ENCODE measurements at places on chromosomes 7 and 10. TPM values are rescaled to one million over a fixed set of nuclear protein-coding genes. Genes with fewer than 3 reads are reported as not detected.
A peak's percentile ranks its signal among the peaks of the same experiment; 100 is the strongest.

Gene ACTL6B
- total RNA-seq = not detected

Gene ZNF425
- total RNA-seq = 0.53 TPM

Gene ECHDC3
- not detected for total RNA-seq

Gene ANXA8
- total RNA-seq = 0.23 TPM

Gene SEMA3D
- not detected for total RNA-seq

Gene GIMAP5
- total RNA-seq = 42.5 TPM

Gene SLC13A1
- total RNA-seq = not detected

Gene GTF2IRD1
- total RNA-seq = 0.66 TPM

Gene COL13A1
- total RNA-seq = not detected

Gene SPDYE9
- total RNA-seq = not detected

- H3K4me3 ChIP-seq = no peak overlapping the region
- no peak overlapping the region for H3K27ac ChIP-seq
- no peak for DNase-seq
- peaks cover 5% of the 10 kb centered on the region for H3K4me1 ChIP-seq
- peaks cover 13% of the 10 kb centered on the region for H3K27me3 ChIP-seq
These were observed 30.1 kb downstream of the LRRC17 start for GRCh38 chr7:102942868-102943267.

- no peaks in the 10 kb centered on the region for H3K4me1 ChIP-seq
- no peak overlapping the region for H3K27ac ChIP-seq
- peaks cover 7% of the 10 kb centered on the region for H3K27me3 ChIP-seq
These were observed 15.3 kb downstream of the ECHDC3 start for GRCh38 chr10:11757454-11757820.

GRCh38 chr7:140673063-140673773, 473 bp downstream of the ADCK2 start:
- H3K36me3 ChIP-seq = peaks cover 3% of the 10 kb centered on the region
- H3K4me3 ChIP-seq = peak overlapping the region; percentile 79
- peak; percentile 70 for DNase-seq
- peaks cover 33% of the 10 kb centered on the region for H3K4me1 ChIP-seq

DNA sequence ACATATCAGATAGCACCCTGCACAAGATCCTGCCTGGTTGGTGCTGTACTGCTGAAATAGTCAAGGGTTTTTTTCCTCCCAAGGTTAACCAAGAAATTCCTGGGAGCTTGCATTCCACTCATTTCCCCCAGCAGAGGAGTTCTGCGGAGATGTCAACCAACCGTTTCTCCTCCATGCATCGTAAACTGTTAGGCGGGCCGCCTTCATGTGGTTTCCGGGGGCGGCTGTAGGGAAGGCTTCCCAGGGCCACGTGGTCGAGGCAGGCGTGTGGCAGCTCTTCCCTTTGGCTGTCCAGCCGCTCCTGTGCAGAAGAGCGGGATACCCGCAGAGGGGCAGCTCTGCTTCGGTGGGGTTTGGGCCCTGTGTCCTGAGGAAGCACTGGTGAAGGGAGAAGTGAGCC, 113.7 kb downstream of the RGS10 start:
- H3K4me1 ChIP-seq = peaks cover 5% of the 10 kb centered on the region
- peaks cover 19% of the 10 kb centered on the region for H3K36me3 ChIP-seq
- no peaks in the 10 kb centered on the region for H3K27me3 ChIP-seq
- H3K27ac ChIP-seq = no peak overlapping the region

DNA sequence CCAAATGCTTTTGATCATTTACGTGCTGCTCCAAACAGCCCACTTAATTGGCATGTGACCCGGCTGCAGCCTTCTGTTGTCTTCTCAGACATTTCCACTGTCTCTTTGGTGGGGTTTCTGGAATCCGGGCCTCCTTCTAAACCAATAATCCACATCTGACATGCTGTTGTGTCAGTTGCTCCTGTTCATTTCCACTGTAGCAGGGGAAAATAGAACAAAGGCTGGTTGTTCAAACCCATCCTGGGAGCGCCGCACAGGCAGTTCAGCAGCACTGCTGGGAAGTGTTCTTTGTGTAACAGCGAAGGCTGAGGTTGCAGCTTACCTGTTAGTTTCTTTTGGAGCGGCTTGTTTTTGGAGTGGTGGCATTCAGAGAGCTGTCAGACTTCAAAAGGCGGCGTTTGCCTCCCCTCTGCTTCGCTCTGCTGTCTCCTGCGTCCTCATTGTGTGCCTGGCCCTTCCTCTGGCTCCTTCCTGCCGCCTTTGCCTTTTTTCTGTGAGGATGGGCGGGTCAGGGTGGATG, 149.4 kb downstream of the SNX10 start:
- no peaks in the 10 kb centered on the region for H3K36me3 ChIP-seq
- no peak overlapping the region for H3K27ac ChIP-seq
- no peak for DNase-seq

DNA sequence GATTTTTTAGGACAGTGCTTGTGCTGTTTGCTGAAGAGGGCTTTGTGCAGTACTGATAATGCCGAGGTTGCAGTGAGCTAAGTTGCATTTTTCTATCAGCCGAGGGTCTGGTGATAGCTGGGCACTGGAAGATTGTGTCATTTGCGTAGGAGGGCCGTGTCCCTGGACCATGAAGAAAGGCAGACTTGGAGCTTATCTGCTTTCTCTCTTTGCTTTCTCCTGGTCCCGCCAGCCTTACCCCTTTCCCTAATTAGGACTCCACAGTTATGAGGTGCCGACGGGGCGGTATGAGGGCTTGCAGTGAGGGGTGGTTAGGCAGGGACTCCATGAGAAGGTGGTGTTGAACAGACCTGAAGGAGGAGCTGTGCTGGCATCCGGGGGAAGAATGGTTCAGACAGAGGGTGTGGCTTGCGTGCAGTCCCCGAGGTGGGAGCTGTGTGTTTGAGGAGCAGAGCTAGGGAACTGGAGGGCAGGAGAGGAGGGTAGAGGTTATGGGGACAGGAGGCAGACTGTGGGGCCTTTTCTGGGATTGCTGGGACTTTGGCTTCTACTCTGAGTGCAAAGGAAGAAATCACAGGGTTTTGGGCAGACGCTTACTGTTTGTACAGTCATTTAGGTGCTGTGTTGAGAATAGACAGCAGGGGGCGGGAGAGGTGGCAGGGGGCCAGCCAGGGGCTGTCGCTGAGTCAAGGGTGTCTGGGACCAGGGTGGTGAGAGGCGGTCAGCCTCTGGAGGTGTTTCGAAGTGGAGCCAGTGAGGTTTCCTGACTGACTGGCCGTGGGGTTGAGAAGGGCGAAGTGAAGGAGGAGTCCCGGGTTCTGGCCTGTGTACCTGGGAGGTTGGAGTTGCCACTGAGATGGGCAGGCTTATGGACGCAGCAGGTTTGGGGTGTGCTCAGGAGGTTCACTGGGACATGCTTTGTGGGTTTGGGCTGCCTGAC, 43.4 kb downstream of the PRF1 start:
- peak overlapping the region; percentile 74 for H3K4me3 ChIP-seq
- peaks cover 35% of the 10 kb centered on the region for H3K4me1 ChIP-seq
- no peaks in the 10 kb centered on the region for H3K36me3 ChIP-seq
- H3K27me3 ChIP-seq = no peaks in the 10 kb centered on the region
- H3K27ac ChIP-seq = peak overlapping the region; percentile 95
- peak; percentile 90 for DNase-seq

DNA sequence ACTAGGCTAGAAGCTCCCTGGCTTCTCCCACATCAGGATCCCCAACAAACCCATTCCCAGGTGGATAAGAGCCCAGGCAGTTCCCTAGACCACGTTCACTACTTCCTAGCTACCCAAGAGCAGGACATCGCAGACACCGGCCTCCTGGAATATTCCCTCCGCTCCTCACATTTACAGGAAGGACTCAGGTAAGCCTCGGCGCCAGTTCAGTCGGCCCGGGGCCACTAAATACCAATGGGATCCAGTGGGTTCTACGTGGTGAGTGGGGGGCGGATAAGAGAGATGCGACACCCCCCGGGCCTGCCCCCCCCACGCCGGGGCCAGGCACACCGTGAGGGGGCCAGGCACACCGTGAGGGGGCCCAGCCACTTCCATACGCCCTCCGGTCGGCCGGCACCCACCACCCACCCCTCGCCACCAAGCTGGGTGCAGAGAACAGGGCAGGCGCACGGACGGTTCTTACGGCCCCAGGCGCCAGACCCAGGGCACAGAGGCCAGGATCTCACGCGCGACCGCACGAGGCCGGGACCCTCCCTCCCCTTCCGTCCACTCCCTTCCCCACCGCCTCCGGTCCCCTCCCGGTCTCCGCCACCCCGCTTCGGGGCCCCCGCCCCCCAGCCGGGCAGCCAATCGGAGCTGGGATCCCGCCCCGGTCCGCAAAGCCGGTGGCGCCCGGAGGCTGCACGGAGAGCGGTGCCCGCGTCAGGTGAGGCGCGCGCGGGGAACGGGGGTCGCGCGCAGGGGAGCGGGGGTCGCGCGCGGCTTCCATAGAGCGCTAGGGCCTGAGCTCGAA, at the start of gene BLVRA:
TSS of gene BLVRA (plus strand) at position 652 of the 793 bp plus-strand sequence. CDS start 12,479 bp downstream, outside the sequence.
- no peaks in the 10 kb centered on the region for H3K36me3 ChIP-seq
- peak within 1 kb of the TSS; percentile 64 for H3K4me3 ChIP-seq
- peak within 1 kb of the TSS; percentile 68 for H3K27ac ChIP-seq
- peaks cover 33% of the 10 kb centered on the region for H3K4me1 ChIP-seq
- peak; percentile 73 for DNase-seq

GRCh38 chr7:145478541-145478940, 638.1 kb upstream of the CNTNAP2 start:
- no peak overlapping the region for H3K27ac ChIP-seq
- H3K27me3 ChIP-seq = no peaks in the 10 kb centered on the region
- no peak overlapping the region for H3K4me3 ChIP-seq
- H3K4me1 ChIP-seq = no peaks in the 10 kb centered on the region
- no peak for DNase-seq

- no peak overlapping the region for H3K4me3 ChIP-seq
- no peak overlapping the region for H3K27ac ChIP-seq
- no peaks in the 10 kb centered on the region for H3K36me3 ChIP-seq
- H3K4me1 ChIP-seq = no peaks in the 10 kb centered on the region
These were observed 68.2 kb downstream of the C10orf105 start for GRCh38 chr10:71651428-71651827.

DNA sequence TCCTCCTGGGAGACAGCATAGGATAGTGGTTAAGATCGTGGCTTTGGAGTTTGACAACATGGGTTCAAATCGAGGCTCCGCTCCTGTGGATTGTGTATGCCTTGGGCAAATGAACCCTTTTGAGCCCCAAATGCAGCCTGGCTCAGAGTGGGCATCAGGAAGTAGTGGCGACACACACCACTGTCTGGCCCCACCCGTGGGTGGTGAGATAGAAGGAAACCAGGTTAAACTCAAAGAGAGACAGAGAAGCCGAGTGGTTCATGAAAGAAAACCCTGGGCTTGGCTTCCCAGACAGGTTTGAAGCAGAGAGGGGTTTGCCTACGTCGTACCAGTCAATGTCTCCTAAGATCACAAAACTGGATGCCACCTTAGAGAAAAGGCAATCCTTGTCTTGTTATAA, 57.7 kb downstream of the PRTFDC1 start:
- peak overlapping the region; percentile 95 for H3K27ac ChIP-seq
- peak; percentile 58 for DNase-seq
- H3K27me3 ChIP-seq = no peaks in the 10 kb centered on the region

- DNase-seq = peak; percentile 67
- peaks cover 32% of the 10 kb centered on the region for H3K4me1 ChIP-seq
- peaks cover 1% of the 10 kb centered on the region for H3K36me3 ChIP-seq
- H3K27me3 ChIP-seq = no peaks in the 10 kb centered on the region
- H3K27ac ChIP-seq = peak overlapping the region; percentile 28
These were observed 34.7 kb downstream of the RBM17 start for GRCh38 chr10:6123532-6123931.

- H3K36me3 ChIP-seq = no peaks in the 10 kb centered on the region
- H3K27ac ChIP-seq = no peak overlapping the region
- H3K4me1 ChIP-seq = peaks cover 6% of the 10 kb centered on the region
- no peak overlapping the region for H3K4me3 ChIP-seq
These were observed 14.6 kb upstream of the ST7 start for GRCh38 chr7:116938678-116939077.

- no peak overlapping the region for H3K4me3 ChIP-seq
- no peak for DNase-seq
- H3K36me3 ChIP-seq = peaks cover 9% of the 10 kb centered on the region
- no peak overlapping the region for H3K27ac ChIP-seq
- peaks cover 39% of the 10 kb centered on the region for H3K4me1 ChIP-seq
- peaks cover 16% of the 10 kb centered on the region for H3K27me3 ChIP-seq
These were observed 22.7 kb downstream of the ZMIZ2 start for GRCh38 chr7:44771358-44771757.

GRCh38 chr10:35573796-35574195, 31.3 kb upstream of the GJD4 start:
- H3K27me3 ChIP-seq = no peaks in the 10 kb centered on the region
- peaks cover 13% of the 10 kb centered on the region for H3K36me3 ChIP-seq

- H3K36me3 ChIP-seq = no peaks in the 10 kb centered on the region
- H3K4me3 ChIP-seq = no peak overlapping the region
- no peak for DNase-seq
- H3K4me1 ChIP-seq = no peaks in the 10 kb centered on the region
These were observed 55.7 kb upstream of the ZRANB1 start for GRCh38 chr10:124886195-124886594.

DNA sequence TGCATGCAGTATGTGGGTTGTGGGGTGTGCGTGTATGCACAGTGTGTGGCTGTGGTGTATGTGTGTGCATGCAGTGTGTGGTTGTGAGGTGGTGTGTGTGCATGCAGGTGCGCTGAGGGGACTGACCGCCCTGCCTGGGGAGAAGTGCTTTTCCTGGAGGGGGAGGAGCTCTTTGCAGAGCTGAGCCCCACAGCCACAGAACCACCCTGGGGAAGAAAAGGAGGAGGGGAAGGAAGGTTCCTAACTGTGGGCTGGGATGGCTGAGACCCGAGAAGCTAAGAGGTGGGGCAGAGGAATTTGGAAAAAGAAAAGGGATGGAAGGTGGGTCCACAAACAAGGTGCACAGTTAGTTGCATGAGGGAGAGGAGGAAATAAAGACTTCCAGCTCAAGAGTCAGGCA, at the start of gene TRPV5:
TSS of gene TRPV5 (minus strand) at position 123 of the 400 bp plus-strand sequence. CDS start 287 bp downstream, outside the sequence.
- no peak within 1 kb of the TSS for H3K4me3 ChIP-seq
- H3K36me3 ChIP-seq = no peaks in the 10 kb centered on the region
- DNase-seq = no peak
- H3K4me1 ChIP-seq = no peaks in the 10 kb centered on the region
- H3K27ac ChIP-seq = no peak within 1 kb of the TSS

DNA sequence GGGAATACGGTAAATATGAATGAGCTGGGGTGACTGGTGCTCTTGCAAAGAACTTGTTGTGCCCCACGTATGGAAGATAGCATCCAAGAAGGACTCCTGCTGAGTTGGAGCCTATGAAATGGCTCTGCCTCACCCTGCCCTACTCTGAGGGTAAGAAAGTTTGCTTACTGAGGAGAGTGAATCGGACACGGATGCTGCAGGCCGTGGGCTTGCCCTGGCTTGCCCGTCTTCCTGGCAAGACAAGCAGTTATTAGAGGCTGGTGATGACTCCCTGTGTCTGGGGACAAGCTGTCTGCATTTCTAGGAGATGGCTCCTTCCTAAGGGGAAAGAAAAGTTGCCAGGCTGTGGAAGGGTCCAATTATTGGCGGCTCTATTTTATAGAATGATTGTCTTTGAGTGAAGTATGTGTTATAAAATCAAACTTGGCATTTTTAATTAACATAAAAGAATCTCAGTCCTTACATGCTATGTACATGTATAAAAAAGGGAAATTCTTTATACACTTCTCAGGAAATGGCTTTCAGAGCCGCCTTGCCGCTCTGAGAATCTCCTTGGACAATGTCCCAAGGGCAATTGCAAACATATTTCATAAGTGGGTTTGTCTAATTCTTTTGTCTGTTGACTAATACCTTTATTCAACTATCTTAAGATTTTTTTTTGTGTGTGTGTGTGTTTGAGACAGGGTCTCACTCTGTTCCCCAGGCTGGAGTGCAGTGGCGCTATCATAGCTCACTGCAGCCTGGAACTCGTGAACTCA, 64.6 kb downstream of the CYP26A1 start:
- peaks cover 7% of the 10 kb centered on the region for H3K27me3 ChIP-seq
- H3K27ac ChIP-seq = no peak overlapping the region
- no peaks in the 10 kb centered on the region for H3K36me3 ChIP-seq
- no peak overlapping the region for H3K4me3 ChIP-seq

GRCh38 chr10:103079100-103079499, 114.0 kb downstream of the NT5C2 start:
- H3K27me3 ChIP-seq = no peaks in the 10 kb centered on the region
- H3K4me1 ChIP-seq = peaks cover 2% of the 10 kb centered on the region
